ENCODE measurements at places on chromosomes 11 and 22.
A peak's percentile ranks its signal among the peaks of the same experiment; 100 is the strongest.

GRCh38 chr11:47393163-47394049, 15.0 kb upstream of the SLC39A13 start:
- no peaks in the 10 kb centered on the region for H3K36me3 ChIP-seq
- DNase-seq, result peak; percentile 68
- H3K4me3 ChIP-seq, result no peak overlapping the region
- H3K4me1 ChIP-seq, result peaks cover 43% of the 10 kb centered on the region
- H3K27ac ChIP-seq, result peak overlapping the region; percentile 97

DNA sequence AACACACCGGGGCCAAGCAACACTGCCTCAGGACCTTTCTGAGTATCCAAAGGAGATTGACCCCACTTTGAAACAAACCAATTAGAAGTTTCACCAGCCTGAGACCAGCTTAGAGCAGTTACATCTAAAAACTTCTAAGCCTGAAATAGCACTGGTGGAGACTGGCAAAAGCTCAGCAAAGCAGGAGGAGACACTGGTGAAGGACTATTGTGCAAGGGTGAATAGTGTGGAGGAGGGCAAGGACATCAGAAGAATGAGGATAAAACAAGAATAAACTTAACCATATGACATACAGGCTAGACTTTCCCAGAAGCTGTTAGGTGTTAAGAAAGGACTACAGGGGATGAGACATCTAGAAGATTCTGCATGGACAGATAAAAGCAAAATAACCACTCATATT, 152.4 kb downstream of the FCHSD2 start:
- DNase-seq, result no peak
- no peaks in the 10 kb centered on the region for H3K36me3 ChIP-seq
- H3K4me3 ChIP-seq, result no peak overlapping the region
- H3K27me3 ChIP-seq, result no peaks in the 10 kb centered on the region

DNA sequence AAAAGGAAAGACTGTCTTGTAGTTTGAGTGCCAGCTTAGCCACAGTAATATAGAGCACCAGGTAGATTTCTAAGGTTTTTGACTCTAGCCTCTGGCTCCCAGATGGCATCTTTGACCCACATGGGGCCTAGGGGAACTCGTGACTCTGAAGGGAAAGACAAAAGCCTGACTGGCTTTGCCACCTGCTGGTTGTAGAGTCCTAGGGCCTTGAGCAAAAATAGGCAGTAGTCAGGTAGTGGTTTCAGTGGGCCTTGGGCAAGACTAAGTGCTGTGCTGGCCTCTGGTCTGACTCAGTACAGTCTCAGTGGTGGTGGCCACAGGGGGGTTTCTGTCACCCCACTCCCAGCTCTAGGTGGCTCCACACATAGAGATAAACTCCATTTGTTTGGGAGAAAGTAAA, 349.4 kb downstream of the FAM181B start:
- no peak overlapping the region for H3K4me3 ChIP-seq
- no peaks in the 10 kb centered on the region for H3K27me3 ChIP-seq
- no peaks in the 10 kb centered on the region for H3K4me1 ChIP-seq

- H3K4me3 ChIP-seq, result no peak overlapping the region
- H3K36me3 ChIP-seq, result no peaks in the 10 kb centered on the region
- no peak for DNase-seq
- no peaks in the 10 kb centered on the region for H3K27me3 ChIP-seq
- H3K27ac ChIP-seq, result no peak overlapping the region
- no peaks in the 10 kb centered on the region for H3K4me1 ChIP-seq
Measured at GRCh38 chr11:71947498-71947897, 18.7 kb downstream of the RNF121 start.

- no peak overlapping the region for H3K4me3 ChIP-seq
- no peak for DNase-seq
- no peaks in the 10 kb centered on the region for H3K27me3 ChIP-seq
- H3K4me1 ChIP-seq, result peaks cover 9% of the 10 kb centered on the region
- H3K27ac ChIP-seq, result no peak overlapping the region
- H3K36me3 ChIP-seq, result no peaks in the 10 kb centered on the region
Measured at GRCh38 chr11:124716591-124716990, 23.2 kb upstream of the NRGN start.

Data from upper lobe of left lung (tissue), 6 donors.